Progenitor cell of endocrine pancreas (in vitro differentiated cells): ENCODE measurements at places on chromosomes 16 and 17. TPM values are rescaled to one million over a fixed set of nuclear protein-coding genes. Genes with fewer than 3 reads are reported as not detected.

The KLHL36 gene
- 43.2 and 46.7 TPM in 2 replicates for total RNA-seq

DNA sequence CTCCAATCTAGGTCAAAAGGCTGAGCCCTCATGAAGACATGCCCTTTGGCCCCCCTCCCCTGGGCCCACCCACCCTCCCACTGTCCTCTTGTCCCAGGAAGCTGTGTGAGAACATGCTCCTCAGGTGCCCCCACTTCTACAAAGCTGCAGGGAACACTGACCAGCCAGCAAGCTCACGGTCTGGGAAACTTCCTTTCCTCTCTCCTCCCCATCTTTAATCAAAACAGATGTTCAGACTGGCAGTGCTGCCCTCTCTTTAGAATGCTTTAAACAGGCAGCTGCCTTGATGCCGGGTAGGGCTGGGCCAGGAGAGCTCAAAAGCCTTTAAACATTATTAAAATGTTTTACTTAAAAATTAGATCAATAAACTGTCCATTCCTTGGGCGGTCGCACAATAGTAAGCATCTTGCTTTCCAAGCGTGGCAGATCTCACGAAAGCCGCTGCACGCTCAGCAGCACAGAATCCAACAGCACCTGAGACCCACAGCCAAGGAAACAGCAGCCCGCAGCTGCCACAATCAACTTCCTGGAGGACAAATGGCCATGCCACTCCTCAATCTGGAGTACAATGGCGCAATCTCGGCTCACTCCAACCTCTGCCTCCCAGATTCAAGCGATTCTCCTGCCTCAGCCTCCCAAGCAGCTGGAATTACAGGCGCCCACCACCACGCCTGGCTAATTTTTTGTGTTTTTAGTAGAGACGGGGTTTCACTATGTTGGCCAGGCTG, 399.2 kb downstream of the SLC39A11 start:
- no peak overlapping the region for H3K27ac ChIP-seq
- peaks cover 11% of the 10 kb centered on the region for H3K4me1 ChIP-seq
- peaks cover 3% of the 10 kb centered on the region for H3K27me3 ChIP-seq
- no peaks in the 10 kb centered on the region for H3K36me3 ChIP-seq
- no peak for DNase-seq
- H3K4me3 ChIP-seq: no peak overlapping the region

- no peaks in the 10 kb centered on the region for H3K36me3 ChIP-seq
- no peak overlapping the region for H3K4me3 ChIP-seq
- H3K27me3 ChIP-seq: no peaks in the 10 kb centered on the region
- peaks cover 15% of the 10 kb centered on the region for H3K4me1 ChIP-seq
Observed at GRCh38 chr16:85197611-85198566, 85.6 kb upstream of the CIBAR2 start.

DNA sequence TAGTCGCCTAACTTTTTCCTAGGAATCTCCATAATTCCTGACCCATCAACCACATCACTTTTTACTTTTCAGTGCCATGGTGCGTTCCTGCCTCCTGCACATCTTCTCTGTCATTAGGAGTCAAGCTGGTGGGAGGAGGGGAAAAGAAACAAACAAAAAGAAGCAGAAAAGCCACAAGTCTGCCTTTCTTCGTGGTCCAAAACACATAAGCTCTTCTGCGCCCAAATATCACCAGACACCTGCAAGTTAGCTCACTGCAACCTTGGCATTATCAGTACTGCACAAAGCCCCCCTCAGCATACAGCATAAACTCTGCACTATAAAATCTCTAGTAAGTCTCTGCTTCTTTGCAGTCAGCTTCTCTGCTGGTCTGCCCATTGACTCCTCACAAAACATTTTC, 295.3 kb downstream of the HS3ST3B1 start:
- no peak overlapping the region for H3K4me3 ChIP-seq
- peaks cover 2% of the 10 kb centered on the region for H3K36me3 ChIP-seq

DNA sequence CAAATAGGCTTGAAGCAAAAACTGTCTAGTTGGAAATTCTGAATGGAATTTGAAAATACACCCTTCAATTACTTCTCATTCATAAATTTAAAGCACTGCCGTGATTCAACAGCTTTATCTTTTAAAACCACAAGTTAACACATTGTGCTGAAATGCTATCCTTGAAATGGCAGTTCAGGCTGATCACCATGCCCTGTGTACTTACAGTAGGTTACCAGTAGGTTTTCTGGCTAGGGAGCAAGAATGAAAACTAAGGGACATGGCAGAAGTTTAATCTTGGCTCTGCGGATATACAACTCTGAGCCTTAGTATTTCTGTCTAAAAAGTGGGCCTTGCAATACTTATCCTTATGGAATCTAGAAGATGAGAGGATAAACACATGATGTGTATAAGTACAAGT, 28.0 kb downstream of the NXPH3 start:
- H3K27ac ChIP-seq: no peak overlapping the region
- no peak overlapping the region for H3K4me3 ChIP-seq
- DNase-seq: no peak
- no peaks in the 10 kb centered on the region for H3K27me3 ChIP-seq
- peaks cover 16% of the 10 kb centered on the region for H3K36me3 ChIP-seq

- no peak for DNase-seq
- H3K27me3 ChIP-seq: no peaks in the 10 kb centered on the region
- no peak overlapping the region for H3K27ac ChIP-seq
- peaks cover 16% of the 10 kb centered on the region for H3K36me3 ChIP-seq
Observed at GRCh38 chr17:40022497-40022896, 7.3 kb downstream of the CSF3 start.

The ZNF652 gene
- total RNA-seq: 49.3 and 52.7 TPM in 2 replicates

The CD300E gene
- not detected in 2 replicates for total RNA-seq

DNA sequence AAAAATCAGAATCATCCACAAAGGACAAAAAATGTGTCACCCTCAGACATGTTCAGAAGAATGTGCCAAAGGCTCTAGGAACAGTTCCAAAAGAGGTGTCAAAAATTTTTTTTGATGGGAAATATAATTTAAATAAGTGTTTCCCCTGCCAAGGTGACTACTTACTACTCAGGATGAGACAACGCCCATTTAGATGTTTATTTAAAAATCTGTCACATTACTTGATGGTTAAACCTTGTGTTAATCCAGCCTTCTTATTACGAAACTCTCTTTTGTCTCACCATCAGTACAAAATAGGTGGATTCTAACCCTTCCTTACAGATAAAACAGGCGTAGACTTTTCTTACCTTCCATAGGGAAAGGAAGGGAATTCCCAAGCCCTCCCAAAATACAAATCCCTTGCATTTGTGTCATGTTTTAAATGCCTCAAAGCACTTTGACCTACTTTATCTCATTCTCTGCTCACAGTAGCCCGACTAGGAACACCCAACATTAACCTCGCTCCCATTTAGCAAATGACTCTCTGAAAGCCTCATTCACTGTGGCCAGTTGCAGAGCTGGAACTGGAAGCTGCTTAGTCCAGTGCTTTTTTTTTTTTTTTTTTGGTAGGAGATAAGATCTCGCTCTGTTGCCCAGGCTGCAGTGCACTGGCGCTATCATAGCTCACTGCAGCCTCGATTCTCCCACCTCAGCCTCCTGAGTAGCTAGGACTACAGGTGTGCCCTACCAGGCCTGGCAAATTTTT, 5.8 kb upstream of the GNA13 start:
- H3K36me3 ChIP-seq: no peaks in the 10 kb centered on the region
- H3K4me3 ChIP-seq: no peak overlapping the region
- H3K27me3 ChIP-seq: peaks cover 12% of the 10 kb centered on the region
- DNase-seq: no peak
- peaks cover 12% of the 10 kb centered on the region for H3K4me1 ChIP-seq
- H3K27ac ChIP-seq: peak overlapping the region; percentile 43

GRCh38 chr17:11302401-11303186, 61.6 kb downstream of the SHISA6 start:
- H3K4me1 ChIP-seq: no peaks in the 10 kb centered on the region
- no peak for DNase-seq
- H3K4me3 ChIP-seq: no peak overlapping the region
- no peaks in the 10 kb centered on the region for H3K36me3 ChIP-seq

DNA sequence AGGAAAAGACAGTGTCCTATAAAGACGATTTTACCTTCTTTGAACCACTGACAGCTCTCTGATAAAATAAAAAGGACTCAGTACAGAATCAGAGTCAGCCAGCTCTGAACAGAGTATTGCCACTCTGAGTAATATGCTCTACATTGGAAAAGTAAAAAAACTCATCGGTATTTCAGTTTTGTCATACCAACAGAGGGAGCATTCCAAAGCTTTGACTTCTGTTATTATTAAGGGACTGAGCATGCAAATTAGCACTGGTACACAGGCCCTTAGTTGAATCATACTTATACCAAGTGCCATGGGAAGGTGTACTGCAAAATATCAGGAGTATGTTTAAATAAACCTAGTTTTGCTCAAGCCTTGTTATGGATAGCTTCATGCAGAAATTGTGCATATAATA, 509.0 kb upstream of the KIF2B start:
- no peak overlapping the region for H3K4me3 ChIP-seq
- H3K4me1 ChIP-seq: no peaks in the 10 kb centered on the region
- H3K27ac ChIP-seq: no peak overlapping the region
- no peaks in the 10 kb centered on the region for H3K27me3 ChIP-seq
- DNase-seq: no peak
- no peaks in the 10 kb centered on the region for H3K36me3 ChIP-seq

- peaks cover 34% of the 10 kb centered on the region for H3K4me1 ChIP-seq
- H3K36me3 ChIP-seq: no peaks in the 10 kb centered on the region
- peak overlapping the region; percentile 96 for H3K27ac ChIP-seq
- H3K4me3 ChIP-seq: peak overlapping the region; percentile 97
- no peak for DNase-seq
- no peaks in the 10 kb centered on the region for H3K27me3 ChIP-seq
Observed at GRCh38 chr17:29390851-29391631, 878 bp downstream of the TAOK1 start.
